D341Med (cell line): ENCODE measurements at places on chromosomes 7 and 10.
A peak's percentile ranks its signal among the peaks of the same experiment; 100 is the strongest.

DNA sequence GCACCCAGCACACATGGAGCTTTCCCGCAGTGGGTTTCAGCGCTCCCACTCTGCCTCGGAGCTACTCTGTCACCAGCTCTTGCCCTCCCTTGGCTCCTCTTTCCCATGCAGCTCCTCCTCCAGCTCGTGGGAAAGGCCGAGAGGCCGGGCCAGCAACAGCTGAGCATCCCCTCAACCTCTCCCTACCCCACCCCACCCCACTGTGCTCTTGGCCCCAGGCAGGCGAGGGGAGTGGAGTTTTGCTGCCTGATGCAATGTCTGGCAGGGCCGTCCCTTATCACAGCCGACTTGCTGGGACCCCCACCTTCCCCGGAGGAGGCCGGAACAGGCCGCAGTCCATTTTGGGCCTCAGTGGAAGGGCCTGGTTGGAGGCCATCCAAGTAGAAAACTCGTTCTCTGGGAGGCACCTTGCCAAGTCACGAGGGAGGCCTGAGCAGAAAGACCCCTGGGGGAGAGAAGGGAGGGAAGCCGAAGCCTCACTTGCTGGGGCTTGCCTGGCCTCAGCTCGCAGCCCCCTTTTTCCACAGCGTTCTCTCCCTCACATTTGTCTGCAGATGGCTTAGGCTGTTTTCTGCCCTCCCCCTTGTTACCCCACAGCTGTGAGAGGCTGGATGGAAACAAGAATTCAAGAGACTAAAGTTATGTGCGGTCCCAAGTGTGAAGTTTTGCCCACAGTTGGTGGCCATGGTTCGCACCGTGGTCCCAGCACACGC, 35.3 kb downstream of the CHST3 start:
- no peak for DNase-seq

DNA sequence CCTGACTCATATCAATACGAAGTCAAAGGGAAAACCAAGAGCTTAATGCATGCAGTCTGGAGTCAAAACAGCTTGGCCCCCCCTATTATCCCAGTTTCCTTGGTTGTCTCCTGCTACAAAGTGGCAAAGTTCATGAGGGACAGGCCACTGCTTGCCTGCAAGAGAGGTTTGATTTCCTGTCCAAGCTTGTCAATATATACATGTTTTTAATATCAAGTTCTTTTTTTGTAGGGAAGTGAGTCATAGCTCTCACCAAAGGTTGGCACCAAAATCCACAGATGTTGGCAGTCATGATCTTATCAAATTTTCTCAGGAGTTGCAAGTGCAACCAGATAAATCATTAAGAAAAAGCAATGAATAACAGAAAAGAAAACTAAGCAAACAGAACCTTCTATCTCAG, 176.8 kb downstream of the COBL start:
- DNase-seq: no peak

GRCh38 chr10:63595072-63595471, 73.9 kb downstream of the REEP3 start:
- DNase-seq: no peak

DNA sequence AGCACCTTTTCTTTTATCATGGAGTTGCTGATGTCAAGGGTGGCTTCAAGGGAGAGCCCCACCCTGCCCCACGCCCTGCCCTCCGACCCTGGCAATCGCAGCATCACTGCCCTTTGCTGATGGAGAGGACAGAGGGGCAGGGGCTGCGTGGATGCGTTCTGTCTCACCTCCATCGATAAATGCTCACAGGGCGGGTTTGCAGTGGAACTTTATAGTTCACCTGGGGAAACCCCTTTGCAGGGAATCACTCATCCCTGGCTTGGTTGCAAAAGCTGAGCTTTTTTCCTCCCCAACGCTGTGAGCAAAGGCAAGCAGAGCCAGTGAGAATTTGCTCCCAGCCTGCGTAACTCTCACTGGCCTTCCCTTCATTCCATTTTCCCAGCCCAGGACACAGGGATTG, 176.8 kb downstream of the WDR37 start:
- DNase-seq: no peak

DNA sequence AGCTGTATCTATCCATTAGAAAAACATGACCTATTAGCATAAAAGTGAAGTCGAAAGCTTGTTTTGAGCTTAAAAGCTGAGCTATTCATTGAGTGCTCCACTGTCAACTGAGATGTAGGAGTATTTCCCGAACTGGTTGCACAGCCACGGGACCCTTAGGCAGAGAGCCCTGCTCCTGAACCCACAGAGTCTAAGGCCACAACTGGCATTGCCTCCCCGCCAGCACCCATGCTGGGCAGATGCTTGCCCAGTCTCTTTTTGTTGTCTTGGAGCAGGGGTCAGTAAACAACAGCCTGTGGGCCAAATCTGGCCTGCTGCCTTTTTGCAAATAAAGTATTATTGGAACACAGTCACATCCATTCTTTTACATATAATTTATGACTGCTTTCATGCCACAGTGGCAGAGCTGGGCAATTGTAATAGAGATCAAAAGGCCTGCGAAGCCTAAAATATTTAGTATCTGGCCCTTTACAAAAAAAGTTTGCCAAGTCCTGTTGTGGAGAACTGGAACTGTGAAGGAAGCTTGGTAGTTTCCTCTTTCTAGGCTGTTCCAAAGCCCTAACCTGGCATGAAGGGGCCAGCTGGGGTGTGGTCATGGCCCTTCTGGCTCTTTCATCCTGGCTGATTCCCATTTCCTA, 58.4 kb upstream of the WAPL start:
- DNase-seq: no peak

DNA sequence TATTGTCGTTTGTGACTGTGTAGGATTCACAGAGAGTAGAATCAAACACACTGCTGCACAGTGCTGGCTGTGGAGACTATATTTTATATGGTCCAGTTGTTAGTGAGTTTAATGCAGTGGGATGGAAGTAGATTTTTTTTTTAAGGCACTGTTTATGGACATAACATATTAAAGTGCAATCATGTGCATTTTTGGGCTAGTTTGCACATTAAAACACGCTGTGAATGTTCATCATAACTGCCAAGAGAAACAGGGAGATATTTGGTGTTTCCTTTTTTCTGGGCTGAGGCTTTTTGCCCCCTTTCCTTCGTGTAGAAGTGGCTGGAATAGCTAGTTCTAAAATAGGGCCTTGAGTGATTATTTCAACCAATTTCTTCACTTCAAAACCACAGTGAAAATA, 139.2 kb downstream of the MYOF start:
- no peak for DNase-seq

GRCh38 chr10:6275022-6275997, 72.6 kb downstream of the PFKFB3 start:
- DNase-seq: no peak

DNA sequence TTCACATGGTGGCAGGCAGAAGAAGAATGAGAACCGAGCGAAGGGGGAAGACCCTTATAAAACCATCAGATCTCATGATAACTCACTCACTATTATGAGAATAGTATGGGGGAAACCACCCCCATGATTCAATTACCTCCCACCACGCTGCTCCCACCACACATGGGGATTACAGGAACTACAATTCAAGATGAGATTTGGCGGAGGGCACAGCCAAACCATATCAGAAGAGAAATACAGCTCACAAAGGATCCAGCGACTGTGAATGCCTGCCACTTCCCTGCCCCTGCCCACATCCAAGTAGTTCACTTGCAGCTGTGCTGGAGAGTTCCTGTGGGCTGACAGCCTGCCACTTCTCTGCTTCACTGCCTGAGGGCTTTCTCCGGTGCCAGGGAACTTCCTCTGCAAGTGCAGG, 148.7 kb downstream of the C7orf25 start:
- DNase-seq: no peak

GRCh38 chr10:119445311-119445934, 97.1 kb downstream of the RGS10 start:
- DNase-seq: peak; percentile 85

- no peak for DNase-seq
Measured at GRCh38 chr7:88256906-88257305, 37.1 kb upstream of the SRI start.

DNA sequence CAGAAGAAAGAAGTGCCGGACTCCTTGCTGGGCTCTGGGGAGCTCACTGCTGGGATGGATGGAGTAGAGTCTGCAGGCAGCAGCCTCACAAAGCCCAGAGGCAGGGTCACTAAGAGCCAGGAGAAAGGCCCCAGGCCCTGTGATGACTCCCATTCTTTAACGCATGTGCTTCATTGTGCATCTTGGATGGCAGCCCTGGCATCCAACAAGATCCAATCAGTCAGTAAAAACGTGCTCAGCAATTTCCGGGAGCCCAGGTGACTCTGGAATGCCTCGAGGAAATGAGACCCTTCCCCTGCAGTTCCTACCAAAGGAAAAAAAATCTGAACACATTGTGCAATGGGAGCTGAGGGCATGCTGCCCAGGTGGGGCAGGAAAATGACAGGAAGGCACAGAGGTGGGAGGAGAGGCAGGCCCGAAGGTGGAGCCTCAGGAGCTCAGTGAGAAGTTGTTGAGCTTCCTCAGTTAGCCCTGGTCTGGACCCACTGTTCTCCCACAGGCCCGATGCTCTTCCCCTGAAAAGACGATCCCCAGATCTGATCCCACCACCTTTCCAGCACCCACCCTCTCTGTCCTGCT, 60.7 kb upstream of the TMEM72 start:
- DNase-seq: no peak

GRCh38 chr7:26843705-26844104, 20.7 kb downstream of the SKAP2 start:
- no peak for DNase-seq

DNA sequence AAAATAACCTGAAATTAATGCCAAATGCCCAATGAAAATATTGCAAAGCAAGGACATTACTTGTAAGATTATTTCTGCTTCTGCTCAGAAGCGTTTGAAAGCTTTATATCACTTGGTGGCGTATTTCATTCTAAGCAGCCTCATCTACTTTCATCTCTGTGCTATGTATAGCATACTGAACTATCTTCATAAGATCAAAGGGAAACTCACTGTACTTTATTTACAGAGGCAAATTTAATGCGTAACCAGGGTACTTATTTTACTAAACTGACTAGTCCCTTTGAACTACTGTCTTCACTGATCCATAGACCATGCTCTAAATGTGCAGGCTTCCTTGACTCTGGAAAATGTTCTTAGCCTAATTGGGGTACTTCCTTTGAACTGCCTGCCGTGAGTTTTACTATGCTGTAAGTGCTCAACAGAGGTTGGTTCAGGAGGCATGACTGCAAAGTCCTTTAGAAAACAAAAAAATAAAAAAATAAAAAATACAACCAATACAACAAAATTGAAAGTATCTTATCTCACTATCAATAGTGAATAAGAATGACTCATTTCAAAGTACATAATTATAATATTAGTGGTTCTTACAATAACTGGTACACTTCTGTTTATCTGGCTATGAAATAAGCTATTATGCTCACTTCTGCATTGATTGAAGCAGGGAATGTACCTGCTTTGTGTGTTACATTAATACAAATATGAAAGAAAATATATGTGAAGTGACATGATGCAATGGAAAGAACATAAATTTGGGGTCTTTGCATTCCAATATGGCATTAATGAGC, 41.0 kb upstream of the TSPAN12 start:
- no peak for DNase-seq

DNA sequence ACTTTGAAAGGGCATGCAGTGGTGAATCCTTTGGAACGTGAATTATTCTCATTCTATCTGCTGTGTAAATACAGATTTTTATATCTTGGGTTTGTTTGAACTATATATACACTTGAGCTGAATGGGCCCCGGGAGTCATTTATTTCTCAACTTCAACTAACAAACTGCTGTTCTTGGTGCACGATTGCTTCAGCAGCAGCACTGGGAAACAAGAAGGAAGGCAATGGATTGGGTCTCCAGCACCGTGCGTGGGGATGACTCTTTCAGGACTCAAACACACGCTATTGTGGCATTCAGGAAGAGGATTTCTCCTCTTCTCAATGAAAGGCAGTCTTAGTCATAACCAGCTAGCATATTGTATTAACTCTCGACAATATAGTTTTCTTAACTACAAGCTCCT, 226.0 kb upstream of the NFE2L3 start:
- no peak for DNase-seq

- DNase-seq: no peak
Measured at GRCh38 chr7:108716783-108717182, 147.1 kb downstream of the DNAJB9 start.

GRCh38 chr10:16713290-16713689, 103.9 kb downstream of the RSU1 start:
- DNase-seq: no peak

DNA sequence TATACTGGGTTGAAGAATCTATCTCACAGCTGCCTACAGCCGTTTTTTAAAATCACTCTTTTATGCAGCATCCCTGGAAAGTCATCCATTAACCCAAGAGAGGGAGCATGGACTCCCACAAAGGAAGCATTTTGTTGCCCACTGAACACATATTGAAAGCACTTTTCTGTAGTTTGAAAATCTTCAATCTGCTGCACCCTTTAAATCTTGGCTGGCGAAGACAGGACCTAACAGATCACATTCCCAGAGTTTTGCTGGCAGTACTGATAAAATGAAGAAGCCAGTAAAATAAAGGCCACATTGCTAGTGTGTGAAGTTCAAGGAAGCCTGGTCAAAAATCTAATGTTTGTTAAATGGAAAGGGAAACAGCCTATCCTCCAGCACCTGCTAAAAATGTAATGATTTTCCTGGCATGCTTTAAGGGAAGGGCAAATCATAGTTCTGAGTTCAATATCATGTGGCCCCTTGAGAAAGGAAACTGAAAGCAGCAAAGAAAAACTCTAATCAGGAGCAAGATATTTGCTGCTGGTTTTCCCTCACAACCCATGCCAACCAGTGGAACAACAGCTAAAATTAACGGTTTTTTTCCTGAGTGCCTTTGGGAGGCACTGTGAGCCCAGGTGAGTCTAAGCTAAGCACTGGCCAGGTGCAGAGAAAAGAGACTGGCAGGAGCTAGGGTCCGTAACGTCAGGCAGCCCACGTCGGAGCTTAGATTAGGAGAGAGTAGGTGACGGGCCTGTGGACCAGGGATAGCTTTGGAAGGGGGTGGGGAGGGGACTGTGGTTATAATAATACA, 97.9 kb upstream of the PALS2 start:
- no peak for DNase-seq

DNA sequence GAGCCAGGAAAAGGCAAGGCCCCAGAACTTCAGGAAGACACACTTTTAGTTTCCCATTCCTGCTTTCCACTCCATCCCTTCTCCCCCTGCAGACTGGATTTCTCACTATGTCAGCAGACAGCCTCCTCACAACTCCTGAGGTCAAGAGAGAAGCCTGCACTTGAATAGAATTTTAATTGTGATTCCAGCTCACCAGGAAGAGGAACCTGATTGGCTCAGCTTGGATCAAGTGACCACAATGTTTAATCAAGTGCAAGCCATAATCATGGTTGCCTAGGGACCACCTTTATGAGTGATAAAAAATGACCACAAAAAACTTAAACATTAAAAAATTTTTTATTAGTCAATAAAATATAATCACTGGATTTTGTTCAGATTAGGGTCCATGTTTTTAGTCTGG, 244.7 kb upstream of the RHOBTB1 start:
- DNase-seq: no peak
